Thyroid gland (tissue), 4 donors: ENCODE measurements at places on chromosomes 4 and X.

DNA sequence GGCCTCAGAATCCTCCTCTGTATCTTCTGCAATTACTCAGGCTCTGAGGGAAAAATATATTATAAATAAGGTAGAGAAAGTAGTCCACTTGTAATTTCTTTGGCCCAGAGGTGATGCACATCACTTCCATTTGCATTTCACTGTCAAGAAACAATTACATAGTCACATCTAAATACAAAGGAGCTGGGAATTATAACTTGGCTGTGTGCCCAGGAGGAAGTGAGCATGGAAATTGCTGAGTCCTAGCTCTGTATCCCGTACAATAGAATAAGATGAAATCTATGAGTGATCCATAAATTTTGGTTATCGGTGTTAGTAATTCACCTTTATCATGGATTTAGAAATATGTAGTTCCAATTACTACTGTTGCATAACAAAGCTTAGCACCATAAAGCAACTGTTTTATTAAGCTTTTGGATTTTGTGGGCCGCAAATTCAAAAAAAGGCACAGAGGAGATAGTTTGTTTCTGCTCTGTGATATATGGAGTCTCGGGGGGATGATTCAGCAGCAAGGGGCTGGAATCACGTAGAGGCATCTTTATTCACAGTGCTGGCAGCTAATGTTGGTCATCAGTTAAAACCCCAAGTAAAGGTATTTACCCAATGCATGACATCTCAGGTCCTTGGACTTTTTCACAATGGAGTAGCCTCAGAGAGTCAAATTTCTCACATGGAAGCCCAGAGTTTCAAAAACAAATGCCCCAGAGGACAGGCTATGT, 241.4 kb upstream of the GALNT7 start:
- no peak for DNase-seq

GRCh38 chr4:109079201-109079600, 223.3 kb downstream of the COL25A1 start:
- no peak for DNase-seq

DNA sequence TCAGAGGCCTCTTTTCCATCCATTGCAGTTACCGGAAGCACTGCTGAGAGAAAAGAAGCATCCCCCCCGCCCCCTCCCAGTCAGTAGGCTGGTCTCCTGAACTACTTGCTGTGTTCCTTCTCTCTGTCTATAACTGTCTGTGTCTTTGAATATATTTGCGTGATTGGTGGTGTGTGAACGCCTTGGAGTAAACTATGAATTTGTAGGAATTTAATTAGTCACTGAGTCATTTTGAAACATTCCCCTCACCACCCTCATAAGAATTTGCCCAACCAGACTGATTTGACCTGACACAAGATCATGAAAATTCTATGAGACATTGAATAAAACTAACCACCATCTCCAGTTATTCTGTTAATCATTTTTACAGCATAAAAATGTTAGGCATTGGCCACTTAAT, 6.7 kb upstream of the NXF3 start:
- DNase-seq, result no peak

- no peak for DNase-seq
Observed at GRCh38 chrX:140701480-140701879, 8.1 kb upstream of the LINC00632 start.

DNA sequence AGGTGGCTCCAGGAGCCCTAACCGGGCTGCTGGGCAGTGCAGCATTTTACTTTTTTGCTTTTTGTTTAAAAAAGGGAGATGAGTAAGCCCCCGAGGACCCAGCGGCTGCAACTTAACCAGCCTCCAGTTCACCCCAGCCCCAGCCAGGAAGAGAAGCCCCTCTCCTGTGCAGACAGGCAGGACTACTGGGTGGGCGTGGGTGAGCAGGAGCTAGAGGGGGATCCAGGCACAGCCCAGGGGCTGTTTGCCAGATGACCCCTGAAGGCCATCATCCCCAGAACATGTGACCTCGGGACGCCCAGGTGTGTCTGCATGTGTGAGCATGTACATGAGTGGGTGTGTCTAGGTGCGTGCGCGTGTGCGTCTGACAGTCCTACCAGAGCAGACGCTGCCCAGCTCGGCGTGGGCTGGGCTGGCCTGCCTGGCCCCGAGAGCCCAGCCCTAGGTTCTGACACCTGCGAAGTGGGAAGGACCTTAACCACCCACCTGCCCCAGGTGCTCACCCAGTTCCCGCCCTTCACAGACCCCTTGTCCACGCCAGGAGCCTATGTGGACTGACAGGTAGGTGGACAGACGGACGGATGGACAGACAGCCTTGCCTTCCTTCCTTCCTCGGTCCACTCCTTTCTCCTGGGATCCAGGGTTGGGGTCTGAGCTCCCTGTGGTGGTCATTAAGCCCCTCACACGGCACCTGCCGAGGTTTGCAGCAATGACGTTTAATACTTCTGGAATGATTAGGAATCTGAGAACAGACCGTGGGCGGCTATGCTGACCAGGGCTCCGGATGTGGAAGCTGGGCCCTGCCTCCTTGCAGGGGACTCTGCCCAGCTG, 7.8 kb upstream of the HAUS3 start:
- DNase-seq, result no peak

DNA sequence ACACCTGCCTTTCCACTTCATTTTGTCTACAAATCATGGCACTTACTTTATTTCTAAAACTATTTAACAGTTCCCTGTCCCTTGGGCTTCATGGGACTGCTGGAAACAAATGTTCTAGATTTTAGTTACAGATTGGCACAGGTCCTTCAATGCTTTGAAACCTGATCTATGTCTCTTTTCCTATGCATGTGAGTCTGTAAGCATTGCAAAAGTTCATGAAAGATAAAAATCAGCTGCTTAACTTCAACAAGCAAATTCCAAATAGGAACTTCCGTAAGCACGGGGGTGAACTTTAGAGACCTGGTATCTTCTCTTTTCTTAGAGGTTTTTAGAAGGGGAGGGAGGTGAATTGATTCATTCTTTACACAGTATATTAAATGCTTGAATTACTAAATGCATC, 9.5 kb downstream of the LGI2 start:
- no peak for DNase-seq

DNA sequence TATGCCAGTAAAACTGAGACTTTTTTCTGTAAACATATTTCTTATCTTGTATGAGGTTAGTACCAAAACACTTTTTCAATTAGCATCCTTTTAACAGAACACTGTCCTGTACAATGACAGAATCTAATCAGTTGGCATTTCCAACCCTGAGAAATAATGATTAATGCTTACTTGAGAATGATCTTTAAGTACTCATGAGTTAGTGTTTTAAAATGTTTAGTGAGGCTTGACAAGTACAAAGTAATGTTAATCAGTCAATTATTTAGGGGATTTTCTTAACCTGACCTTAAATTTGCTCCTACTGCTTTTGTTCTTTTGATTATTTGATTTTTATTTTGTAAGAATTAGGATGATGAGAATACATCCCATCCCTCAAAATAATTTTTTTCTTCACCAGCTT, 496.5 kb downstream of the RPA4 start:
- no peak for DNase-seq

DNA sequence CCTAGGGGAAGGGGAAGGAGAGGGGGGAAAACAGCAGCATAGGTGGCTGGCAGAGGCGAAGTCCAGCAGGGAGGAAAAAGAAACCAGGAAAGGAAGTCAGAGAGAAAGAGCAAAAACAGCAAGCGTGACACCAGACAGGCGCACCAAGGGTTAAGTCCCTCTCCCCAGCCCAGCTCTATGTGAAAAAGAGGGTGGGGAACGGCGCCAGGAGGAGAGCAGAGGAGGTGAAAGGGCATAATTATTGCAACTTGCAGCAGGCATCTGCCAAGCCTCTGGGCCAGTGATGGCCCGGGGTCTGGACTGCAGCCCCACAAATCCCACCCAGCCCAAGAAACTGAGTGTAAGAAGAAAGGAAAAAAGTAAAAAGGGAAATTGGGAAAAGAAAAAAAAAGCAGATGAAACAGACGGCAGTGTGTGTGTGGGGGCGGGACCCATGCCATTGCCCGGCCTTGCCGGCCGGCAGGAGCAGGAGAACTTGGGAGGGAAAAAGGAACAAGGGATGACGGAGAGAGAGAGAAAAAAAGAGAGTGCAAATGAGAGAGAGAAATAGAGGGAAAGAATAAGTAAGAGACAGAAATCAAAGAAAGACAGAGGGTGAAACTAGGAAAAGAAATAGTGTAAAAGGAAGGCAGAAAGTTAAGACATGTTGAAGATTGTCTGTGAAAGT, 14.1 kb upstream of the RHOXF2 start:
- DNase-seq, result no peak

DNA sequence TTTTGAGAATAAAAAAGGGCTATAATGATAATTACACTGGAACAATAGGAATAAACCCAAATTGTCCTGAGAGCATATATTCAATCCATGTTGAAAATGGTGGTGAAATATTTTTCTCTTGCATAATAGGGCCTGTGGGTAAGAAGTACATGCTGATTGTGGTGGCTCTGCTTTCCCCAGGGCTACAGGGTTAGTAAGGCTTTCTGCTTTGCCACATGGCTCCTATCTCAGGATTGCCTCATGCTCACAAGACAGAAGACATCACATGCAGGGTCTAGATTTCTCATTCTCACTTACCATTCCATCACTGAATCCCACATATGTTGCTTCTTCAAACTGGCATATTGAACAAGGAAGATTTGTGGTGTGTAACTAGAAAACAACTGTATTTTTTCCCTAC, 12.4 kb upstream of the VEGFC start:
- no peak for DNase-seq
